ENCODE measurements at places on chromosomes 2 and 18.

DNA sequence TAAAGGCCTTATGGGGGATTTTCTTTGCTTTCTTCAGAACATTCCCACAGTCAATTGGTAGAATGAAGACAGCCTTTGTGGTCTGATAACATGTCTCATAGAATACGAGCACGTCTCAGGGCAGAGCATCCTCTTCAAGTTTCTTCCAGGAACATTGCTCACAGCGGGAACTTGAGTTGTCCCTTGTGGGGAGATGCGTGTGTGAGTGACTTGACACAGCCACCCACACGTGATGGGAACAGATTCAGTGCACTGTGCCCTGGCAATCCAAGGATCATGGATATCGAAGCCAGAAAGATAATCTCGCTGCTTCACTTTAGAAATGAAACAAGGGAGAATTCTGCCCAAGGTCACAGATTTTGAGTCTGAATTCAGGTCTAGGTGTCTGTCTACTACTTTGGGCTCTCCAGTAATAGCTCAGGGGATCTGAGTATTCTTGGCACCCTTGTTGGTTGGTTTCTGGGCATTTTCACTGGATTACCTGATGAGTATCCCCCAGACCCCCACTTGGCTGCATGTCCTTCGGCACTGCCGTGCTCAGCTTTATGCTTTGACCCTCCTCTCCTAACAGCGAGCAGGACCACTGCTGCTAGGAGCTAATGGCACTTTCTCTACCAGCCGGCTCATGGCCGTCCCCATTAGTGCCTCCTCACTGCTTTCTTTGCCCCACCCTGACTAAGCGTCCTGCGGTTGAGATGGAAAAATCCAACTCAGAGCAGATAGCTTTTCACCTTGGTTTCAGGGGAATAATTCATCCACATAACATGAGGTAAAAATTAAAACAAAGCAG, 75.9 kb upstream of the FOSL2 start:
- no peak for DNase-seq

DNA sequence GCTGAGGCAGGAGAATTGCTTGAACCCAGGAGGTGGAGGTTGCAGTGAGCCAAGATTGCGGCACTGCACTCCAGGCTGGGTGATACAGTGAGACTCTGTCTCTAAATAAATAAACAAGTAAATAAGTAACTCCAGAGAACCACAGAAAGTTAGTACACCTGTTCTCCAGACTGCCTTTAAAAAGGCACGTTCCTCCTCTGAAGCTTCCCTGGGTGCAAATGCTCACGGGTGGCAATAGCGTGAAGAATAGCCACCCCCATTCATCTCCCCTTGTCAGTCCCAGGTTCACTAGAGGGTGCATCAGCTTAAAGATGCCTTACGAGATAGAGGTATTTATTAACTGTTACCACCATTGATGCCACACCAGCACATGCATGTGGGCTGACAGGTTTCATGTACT, 64.3 kb upstream of the RTN4 start:
- DNase-seq: no peak

- DNase-seq: no peak
These were observed 16.1 kb upstream of the ANKRD53 start for GRCh38 chr2:70962211-70962884.

GRCh38 chr18:41391616-41392595, 563.1 kb upstream of the PIK3C3 start:
- peak; percentile 43 for DNase-seq

DNA sequence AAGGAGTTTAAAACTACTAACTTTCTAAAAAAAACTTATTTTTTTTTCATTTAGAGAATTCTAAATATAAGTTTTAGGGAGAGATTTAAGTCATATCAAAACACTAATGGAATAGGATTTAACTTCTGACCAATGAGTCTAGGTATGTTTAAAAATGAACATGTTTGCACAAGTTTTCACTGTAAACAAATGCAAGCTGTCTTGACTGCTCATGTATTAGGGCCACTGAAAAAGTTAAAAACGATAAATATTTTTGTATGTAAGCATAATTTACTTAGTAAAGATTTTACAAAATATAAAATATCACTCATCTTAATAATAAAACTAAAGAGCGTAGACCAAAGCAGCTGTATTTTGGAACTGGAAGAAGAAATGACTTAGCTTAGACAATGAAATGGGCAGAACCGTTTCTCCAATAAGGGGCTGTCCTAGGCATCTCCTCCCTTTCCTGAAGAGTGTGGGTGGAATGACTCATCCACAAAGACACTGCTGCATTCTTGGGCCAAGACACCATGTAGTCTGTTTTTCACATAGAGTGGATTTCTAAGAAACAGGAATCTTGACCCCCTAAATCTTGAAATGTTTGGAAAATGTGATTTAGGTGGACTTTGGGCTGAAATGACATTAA, 118.8 kb downstream of the MEP1B start:
- DNase-seq: no peak

DNA sequence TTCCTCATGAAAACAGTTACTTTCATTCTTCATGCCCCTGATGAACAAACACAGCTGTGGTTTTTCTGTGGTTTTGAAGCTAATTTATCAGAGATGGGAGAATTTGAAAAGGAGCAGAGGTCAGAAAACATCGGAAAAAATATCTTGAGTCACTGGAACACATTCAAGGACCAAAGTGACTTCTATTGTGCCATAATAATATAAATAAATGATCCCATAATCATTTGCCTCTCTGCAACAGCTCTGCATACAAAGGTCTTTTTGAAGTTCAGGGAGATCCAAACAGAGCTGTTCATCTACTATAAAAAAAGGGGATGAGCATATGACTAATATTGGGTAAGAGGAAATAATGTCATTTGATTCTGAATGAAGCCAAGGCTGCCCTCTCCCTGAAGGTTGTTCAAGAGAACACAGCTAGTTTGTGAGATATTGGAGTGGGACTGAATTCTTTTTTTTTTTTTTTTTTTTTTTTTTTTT, 201.3 kb upstream of the GALNT5 start:
- no peak for DNase-seq

DNA sequence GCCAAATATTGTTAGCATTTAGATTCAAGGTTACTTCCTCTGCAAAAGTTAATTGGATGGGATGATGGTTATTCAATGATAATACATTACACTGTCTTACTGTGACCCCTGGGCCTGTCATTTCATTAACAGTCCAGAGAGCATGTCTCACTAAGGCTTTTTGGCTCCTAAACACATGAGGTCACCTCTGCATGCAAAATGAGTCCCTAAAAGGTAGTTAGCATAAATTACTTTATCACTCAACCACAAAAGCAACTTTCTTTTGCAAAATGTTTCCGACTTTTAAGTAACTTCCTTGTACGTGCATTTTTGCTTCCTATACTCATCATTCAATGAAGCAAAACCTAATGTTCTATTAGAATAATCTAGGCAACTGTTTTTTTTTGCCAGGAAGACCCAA, 16.8 kb upstream of the AGFG1 start:
- no peak for DNase-seq

DNA sequence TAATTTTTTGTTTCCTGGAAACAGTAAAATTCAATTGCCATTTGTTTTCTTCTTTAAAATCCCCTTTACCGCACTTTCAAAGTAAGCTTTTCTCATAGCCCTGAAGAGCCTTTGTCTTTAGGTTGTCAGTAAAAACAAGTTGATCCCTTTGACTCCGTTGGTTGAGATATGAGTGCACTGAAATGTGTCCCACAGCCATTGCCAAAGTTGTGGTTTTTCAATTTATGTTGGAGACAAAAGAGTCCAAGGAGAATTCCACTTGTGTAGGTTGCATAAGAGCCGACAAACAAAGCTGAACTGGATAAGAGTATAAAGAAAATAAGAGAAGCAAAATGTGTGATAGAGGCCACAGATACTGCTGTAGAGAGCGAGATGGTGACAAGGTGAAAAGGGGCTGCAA, 26.1 kb upstream of the HNMT start:
- no peak for DNase-seq

DNA sequence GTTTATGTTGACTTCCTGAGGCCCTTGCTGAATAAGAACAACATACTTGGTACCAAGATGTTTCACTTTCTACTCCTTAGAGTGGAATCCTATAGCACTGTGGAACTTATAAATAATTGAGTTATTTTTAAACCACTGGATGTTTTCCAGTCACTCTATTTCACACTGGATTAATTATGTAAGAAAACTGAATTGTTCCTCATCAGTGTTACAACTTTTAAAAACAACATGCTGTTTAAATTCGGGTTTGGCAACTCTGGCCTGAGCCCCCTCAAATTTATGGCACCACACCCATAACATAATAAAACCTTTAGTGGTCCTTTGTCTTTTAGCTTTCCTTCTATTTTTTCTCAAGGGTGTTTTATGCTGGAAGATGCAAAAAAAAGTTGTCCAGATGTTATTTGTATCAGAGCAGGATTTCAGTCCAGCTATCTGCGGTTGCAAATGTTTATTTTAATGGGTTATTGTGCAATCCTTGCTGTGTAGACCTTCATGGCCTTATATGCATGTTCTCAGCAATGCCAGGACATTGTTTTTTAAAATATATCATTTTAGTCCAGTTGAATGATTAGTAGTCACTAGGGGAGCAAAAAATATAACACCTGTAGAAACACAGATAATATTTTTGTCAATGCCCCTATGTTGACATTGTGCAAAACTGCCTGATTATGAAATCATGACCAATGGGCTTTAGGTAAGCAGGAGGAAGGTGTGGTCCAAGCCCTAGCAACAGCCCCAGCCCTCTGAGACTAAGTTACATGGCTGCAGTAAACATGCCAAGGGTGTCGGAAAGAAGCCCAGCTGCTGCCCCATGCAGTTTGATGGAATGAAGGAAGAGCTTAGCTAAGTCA, 638.0 kb upstream of the ZEB2 start:
- DNase-seq: no peak

- no peak for DNase-seq
These were observed 2.8 kb downstream of the SERPINB12 start for GRCh38 chr18:63545000-63545399.

- DNase-seq: no peak
These were observed 90.3 kb downstream of the CCDC178 start for GRCh38 chr18:33350256-33350655.

DNA sequence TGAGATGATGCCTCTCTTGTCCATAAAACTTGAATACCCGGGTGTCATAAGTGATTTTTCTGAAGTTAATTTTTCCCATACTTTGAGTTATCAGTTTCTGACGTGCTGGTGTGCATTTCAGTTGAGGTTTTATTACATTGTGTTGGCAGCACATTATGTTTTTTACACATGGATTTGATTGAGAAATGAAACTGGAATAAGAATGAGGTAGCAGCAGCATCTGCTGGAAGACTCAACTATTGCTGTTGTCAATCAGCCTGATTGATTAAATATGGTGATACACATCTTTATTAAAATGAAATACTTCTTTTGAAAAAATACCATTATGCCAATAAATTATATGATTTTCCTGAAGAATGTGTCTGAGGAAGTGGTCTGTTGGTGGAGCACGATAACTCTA, 60.5 kb downstream of the INSIG2 start:
- DNase-seq: no peak

- DNase-seq: no peak
These were observed 46.6 kb downstream of the SETBP1 start for GRCh38 chr18:44727291-44727690.

- DNase-seq: no peak
These were observed 37.2 kb upstream of the SLC8A1 start for GRCh38 chr2:40488927-40489677.

- peak; percentile 2 for DNase-seq
These were observed 47.6 kb upstream of the MSTN start for GRCh38 chr2:190110131-190110530.

- DNase-seq: no peak
These were observed 689 bp downstream of the RPRD1A start for GRCh38 chr18:36066686-36067054.

DNA sequence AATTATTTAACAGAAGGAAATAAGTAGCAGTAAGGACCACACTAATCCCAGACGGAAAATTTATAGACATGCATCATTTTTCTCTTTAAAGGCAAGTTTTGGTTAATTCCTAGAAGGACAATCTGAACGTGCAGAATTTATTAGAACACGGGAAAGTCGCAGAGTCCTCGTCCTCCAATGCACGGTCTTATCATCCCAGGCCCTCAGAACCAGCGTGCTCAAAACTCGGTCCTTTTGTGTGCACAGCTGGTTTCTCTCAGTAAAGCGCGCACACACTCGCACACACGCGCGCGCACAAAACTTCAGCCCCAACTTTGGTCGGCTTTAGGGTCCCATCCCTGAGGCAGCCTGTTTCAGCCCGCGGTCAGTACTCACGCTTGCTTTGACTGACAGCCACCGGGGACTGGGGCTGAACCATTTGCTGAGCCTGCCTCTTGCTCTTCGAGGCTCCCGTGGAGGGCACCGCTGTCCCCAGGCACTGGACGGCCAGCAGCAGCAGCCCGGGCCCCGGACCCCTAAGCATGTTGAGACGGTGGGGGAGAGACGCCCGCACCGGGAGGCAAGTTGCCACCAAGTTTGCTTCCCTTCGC, 493 bp downstream of the FN1 start:
- DNase-seq: no peak

- no peak for DNase-seq
These were observed 92.8 kb downstream of the NFATC1 start for GRCh38 chr18:79488311-79489050.

DNA sequence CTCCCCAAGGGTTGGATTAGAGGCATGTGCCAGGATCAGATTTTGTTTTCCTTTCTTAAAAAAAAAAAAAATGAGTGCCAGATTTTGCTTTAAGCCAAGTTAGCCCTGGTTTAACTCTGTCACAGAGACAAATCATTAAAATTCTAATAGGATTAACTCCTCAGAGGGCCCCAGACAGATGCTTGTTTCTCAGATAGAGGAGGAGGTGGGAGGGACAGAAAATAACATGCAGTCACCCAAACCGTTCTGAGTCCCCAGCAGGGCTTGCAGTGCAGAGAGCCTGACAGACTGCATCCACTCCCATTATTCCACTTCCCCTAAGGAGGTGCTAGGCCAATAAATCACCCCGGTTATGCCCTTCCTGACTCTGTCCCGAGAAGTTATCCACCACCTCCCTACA, 6.3 kb upstream of the PROKR1 start:
- no peak for DNase-seq

DNA sequence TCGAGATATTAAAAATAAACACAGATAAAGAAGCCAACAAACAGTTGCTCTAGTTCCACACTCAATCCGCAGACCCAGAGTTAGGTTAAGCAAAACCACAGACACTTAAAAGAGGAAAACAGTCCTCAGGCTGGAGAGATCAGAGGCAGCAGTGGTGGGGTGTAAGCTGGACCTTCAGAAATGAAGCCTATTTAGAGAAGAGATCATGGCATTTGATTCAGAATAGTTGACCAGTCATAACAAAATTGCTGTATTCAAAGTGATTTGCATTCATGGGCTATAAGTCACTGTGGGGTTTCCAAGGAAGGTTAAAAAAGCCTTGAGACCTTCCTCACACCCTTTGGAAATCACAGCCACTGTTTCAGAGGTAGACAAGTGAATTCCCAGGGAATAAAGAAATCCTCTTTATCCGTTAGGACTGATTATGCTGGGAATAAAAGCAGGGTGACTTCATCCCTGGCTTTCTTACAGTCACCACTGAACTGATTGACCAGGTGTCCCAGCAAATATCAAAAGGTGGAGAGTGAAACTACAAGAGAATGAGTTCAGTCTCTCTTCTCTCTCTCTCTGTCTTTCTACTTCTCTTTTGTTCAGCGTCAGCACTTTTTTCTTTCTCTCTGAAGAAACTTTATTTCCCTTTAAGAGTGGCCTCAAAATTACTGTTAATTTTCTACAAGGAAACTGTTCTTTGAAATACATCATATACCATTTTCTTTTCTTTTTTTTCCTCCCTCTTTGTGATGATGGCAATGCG, 171.8 kb upstream of the PIK3C3 start:
- DNase-seq: no peak
